ENCODE measurements at places on chromosomes 16 and 17.
A peak's percentile ranks its signal among the peaks of the same experiment; 100 is the strongest.

DNA sequence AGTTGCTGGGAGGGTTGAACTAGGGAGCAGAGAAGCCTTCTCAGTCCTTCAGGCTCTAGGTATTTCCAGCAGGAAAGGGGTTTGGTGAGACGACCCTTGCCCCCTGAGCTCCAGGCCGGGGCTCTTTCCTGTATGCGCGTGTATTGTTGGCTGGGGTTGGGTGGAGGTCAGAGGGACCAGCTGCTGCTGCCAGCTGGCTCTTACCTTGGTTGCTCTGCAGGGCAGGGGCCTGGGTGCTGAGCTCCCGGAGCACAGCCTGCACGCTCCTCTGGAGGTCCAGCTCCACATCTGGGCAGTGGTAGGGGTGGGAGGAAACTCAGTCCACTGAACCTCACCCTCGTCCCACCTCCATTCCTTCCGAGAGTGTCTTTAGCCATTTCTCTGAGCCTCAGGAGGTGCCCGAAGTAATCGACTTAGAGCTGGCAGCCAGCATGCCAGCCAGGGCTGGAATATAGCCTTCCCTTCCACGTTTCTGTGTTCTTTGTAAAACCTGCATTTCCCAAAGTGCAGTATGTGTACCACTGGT, 28.0 kb downstream of the PIK3R6 start:
- DNase-seq = no peak

DNA sequence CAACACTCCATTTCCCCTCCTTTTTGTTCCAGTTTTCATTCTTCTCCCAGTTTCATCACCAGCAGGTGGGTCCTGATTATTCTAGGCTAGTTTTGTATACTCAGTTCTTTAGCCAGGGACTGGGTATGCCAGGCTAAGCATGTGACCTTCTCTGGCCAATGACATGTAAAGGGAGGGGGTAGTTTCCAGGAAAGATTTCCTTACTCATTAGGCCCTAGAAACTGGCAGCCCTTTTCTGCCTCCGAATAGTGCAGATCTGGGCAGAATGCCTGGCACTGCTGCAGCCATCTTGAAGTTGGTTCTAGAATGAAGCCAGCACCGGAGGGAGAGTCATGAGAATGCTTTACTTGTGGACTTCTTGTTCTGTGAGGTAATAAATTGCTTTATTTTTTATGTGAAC, 126.9 kb upstream of the AXIN2 start:
- no peak for DNase-seq

- DNase-seq = no peak
These were observed 31.3 kb upstream of the TOX3 start for GRCh38 chr16:52578007-52578828.

- no peak for DNase-seq
These were observed 165.2 kb upstream of the CHMP6 start for GRCh38 chr17:80826346-80826954.

DNA sequence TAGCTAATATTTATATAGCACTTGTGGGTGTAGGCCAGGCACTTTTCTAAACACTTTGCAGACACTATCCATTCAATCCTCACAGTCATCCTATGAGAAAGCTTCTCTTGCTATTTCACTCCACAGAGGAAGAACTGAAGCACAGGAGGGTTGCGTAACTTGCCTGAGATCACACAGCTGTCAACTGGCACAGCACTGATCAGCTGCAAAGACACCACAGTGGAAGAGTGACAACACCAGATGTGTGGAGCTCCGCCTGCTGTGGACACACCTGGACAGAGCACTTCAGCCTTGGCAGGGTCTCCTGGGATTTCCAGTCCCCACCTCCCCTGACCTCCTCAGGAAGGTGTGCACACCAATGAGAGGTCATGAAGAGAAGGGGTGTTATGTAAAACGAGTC, 13.3 kb upstream of the CNEP1R1 start:
- no peak for DNase-seq

- no peak for DNase-seq
These were observed 7.7 kb upstream of the PIEZO1 start for GRCh38 chr16:88792668-88793250.

GRCh38 chr17:50210240-50211225, 9.1 kb upstream of the COL1A1 start:
- peak; percentile 77 for DNase-seq

DNA sequence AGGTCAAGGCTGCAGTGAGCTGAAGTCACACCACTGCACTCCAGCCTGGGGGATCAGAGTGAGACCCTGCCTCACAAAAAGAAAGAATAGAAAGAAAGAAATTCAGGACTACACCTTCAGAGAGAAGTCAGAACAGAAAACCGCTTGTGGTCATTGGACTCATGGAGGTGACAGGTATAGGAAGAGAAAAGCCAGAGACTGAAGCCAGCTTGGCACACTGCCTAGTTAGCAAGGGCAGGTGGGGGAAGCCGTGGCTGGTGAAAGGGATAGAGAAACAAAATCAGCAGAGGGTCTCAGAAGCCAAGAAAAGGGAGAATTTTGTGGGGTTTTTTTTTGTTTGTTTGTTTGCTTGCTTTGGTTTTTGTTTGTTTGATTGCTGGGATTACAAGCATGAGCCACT, 32.9 kb upstream of the SKAP1 start:
- DNase-seq = no peak

DNA sequence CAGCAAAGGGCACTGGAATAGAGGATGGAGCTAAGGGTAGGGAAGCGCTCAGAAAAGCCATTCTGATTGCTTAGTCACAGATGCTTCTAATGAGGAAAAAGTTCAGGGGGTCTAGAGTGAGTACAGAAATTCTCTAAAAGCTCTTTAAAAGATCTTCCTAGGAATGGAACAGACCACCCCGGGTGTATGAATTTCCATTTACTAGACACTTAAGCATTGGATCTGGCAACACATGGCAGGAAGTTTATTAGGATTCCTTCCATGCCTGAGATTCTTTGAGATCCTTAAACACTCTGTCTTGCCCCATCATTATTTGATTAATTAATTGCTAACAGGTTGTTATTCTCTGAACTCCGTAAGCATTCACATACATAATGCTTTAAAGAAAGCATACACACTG, 8.5 kb downstream of the KRTAP9-7 start:
- no peak for DNase-seq

DNA sequence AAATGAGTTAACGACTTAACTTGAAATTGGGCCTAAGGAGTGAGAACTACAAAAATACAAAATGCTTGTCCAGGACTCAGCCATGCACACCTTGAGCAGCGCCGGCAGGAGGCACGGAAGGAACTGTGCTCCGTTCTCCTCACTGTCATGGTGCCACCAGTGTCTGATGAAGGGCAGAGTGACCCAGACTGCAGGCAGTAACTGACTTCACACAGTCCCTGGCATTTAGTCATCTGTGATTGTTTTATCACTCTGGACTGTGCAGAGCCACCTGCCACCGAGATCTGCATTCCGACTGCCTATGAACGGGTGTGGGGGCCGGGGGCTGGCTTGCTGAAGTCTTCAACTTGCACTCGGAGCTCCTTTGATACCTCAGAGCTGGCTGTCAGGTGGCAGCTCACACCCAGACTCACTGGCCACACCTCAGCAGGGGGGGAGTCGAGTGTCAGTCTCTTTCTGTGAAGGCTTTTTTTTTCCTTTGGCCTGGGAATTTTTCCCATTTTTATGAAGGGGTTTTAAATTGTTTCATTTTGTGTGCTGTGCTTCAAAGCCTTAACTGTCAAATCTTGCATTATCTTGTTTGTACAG, 20.2 kb upstream of the ENDOV start:
- no peak for DNase-seq

GRCh38 chr16:89004209-89004831, 27.3 kb upstream of the CBFA2T3 start:
- no peak for DNase-seq

- DNase-seq = no peak
These were observed 68.5 kb downstream of the CDC27 start for GRCh38 chr17:47120521-47121095.

GRCh38 chr17:28763804-28764266, 20.0 kb downstream of the TRAF4 start:
- DNase-seq = peak; percentile 96

Measured in omental fat pad (tissue), 4 donors.